Aortic smooth muscle cell (primary cell): ENCODE measurements at places on chromosomes 2 and 18. TPM values are rescaled to one million over a fixed set of nuclear protein-coding genes. Genes with fewer than 3 reads are reported as not detected.

The GNAL gene
- 0.31 and 0.92 TPM in 2 replicates for total RNA-seq

The SOX11 gene
- total RNA-seq: not detected in 2 replicates

The OTOS gene
- total RNA-seq: not detected in 2 replicates

The SLC30A3 gene
- total RNA-seq: 0.19 TPM in 1 of 2 replicates, not detected in the other

The LRRTM4 gene
- not detected in 2 replicates for total RNA-seq

The MGAT4A gene
- 1.6 and 2.2 TPM in 2 replicates for total RNA-seq

The CCDC178 gene
- total RNA-seq: 0.06 and 0.26 TPM in 2 replicates
